ENCODE measurements at places on chromosomes 13 and 19. TPM values are rescaled to one million over a fixed set of nuclear protein-coding genes. Genes with fewer than 3 reads are reported as not detected.

GRCh38 chr13:41694545-41695301 is 237.4 kb downstream of the RGCC start:
- DNase-seq, result peak; percentile 77

DNA sequence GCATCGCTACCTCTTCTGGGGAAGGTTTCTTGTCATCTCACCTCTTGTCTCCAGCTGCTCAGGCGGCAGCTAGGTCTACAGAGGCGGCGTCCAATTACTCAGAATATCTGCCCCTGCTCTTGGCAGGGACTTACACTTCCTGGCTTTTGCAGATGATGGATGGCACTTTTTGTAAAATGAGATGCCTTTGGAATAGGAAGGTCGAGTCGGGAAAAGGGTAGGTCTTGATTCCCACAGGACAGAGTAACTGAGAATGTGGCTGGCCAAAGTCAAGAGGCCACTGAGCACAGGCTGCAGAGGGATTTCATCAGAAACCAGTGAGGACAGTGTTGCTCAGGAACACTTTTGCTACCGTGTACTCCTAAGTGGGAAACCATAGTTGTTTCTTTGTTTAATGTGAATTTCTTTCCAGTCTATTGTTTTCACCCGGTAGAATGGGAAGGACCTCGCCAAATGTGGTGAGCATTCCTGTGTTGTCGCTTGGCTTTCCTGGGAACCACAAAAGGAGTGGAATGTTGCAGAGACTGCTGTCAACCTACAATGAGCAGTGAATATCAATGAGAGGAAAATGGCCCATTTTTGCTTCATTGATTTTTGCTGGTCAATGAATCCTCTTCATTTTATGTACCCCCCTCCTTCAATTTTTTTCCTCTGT is 383.7 kb downstream of the HS6ST3 start:
- DNase-seq, result no peak

ZNF709 gene
- 1.7 TPM for total RNA-seq

MCF2L gene
- 36.5 TPM for total RNA-seq

- DNase-seq, result peak; percentile 42
Measured at GRCh38 chr13:48235341-48236135, 2.5 kb downstream of the ITM2B start.

DNA sequence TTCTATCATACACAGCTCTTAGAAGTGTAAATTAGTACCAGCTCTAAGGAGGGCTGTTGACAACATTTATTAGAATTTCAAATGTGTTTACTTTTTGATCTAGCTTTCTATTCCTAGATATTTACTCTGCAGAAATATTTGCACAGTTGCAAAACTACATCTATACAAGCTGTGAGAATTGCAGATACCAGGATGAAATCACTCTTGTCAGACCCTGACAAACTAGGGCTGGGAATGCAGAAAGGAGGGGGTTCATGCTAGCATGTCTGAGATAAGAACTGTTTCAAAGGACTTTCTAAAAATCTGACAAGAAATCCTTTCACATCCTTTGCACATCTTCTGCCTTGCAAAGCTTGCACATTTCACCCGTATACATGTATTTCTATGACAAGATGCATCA is 11.8 kb upstream of the PABPC3 start:
- DNase-seq, result no peak

DNA sequence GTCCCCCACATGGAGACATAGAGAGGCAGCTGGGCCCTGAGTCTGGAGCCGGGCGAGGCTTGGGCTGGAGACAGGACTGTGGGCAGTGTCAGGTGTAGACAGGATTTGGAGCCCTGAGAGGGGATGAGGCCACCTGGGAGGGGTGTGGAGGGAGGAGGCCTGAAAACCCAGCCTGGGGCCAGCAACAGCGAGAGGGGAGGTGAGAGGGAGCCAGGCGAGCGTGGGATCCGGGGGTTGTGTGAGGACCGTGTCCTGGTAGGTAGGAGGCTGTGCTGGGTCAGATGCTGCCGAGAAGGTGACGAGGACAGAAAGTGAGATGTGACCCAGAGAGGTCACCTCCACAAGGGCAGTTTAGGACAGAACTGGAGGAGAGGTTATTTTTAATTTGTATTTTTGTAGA is 7.4 kb downstream of the MPND start:
- DNase-seq, result no peak

DNA sequence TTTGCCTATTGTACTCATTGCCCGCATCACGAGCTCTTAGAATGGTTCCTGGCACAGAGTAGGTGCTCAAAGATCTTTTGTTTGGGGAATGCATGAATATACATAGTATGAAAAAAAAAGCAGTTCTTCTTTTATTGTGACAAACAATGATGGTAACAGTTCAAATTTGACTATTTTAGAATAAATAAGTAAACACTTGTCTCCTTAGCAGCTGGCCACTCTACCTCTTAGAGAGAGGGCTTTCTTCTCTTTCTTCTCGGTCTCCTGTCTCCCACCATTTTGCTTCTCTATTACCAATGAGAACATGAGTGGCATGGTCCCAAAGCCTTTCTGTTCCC is 639 bp upstream of the SLAIN1 start:
- no peak for DNase-seq

MAP2K7 gene
- 25.9 TPM for total RNA-seq

GRCh38 chr13:37173214-37173613 is 67.8 kb upstream of the CSNK1A1L start:
- no peak for DNase-seq

DIRAS1 gene
- total RNA-seq, result 163 TPM

MISP gene
- not detected for total RNA-seq

SMIM44 gene
- total RNA-seq, result not detected

DNA sequence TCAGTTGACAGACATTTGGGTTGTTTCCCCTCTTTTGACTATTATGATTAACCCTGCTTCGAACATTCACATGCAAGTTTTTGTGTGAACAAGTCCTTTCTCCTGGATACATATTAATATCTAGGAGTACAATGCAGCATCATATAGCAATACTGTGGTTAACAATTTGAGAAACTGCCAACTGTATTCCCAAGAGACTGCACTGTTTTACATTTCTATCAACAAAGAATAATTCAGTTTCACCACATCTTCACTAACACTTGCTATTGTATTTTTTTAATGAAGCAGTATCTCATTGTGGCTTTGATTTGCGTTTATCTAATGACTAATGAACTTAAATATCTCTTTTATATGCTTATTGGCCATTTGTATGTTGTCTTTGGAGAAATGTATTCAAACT is 184.6 kb upstream of the NBEA start:
- no peak for DNase-seq

DNA sequence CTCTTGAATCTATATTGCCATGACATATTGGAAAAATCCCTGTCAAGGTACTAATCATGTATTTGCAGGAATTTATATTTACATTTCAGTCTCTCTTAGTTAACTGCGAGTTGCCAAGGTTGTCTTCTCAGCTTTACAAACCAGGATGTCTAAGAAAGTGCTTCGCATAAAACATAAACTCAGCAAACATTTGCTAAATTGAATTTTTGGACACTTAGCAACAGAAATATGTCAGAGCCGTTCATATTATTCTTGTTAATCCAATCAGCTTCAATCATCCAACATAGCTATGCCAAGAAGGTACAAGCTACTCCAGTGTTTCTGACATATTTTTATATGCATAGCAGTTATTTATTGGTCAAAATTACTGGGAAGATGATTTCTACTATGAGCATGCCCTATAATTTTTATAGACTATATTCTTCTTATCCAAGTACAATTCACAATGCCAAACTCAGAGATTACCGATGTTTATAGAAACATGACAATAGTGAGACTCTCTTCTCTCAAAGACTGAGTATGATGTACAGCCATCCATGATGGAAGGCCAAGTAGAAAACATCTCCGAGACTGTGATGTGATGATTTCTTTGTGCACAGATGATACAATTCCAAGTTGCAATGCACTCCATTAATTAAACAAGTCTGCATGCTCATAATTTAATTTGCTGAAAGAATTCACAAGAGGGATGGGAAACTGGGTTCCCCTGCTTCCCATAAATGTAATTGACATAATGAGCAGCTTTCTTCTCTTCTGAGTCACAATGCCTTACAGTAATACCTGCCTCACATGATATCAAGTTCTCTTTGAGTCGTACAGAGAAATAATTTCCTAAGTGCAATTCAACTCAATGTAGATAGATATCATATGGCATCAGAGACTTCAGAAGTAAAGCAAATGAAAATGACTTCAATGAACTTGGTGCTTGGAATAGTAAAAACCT is 776.3 kb downstream of the EFNB2 start:
- no peak for DNase-seq

EID2B gene
- total RNA-seq, result 5.1 TPM

- no peak for DNase-seq
Measured at GRCh38 chr19:52022193-52022592, 6.0 kb downstream of the ZNF614 start.

- no peak for DNase-seq
Measured at GRCh38 chr19:1554968-1555367, 13.2 kb downstream of the MEX3D start.

- no peak for DNase-seq
Measured at GRCh38 chr13:90008707-90009149, 1338.8 kb upstream of the MIR17HG start.

DNA sequence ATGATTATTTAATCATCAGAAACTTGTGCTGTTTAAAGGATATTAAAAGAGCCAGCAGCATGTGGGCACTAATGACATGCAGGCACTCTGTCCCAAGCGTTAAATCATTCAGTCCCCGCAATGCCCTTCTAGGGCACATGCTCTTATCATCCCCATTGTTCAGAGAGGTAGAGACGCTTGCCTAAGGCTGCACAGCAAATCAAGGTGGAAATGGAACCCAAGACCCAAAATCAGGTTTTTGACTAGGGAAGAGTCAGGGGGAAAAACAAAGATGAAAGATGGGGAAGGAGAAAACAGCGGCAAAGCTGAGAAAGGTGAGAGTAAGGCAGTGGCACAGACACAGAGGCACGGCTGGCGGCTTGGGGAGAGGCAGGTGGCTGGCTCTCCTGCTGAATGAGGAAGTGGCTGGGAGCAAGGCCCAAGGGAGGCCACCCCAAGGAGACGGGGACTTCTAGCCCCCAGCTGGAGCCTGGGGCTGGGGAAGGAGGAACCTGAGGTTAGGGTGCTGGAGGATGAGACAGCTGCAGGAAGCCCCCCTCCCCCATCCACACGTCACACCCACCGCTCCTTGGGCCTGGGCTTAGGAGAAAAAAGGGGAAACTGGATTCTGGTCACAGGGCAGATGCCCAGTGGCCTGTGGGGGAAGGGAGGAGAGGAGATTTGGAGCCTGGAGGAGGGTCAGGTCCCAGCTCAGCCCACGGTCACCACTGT is 1.0 kb upstream of the TYROBP start:
- peak; percentile 79 for DNase-seq

DNA sequence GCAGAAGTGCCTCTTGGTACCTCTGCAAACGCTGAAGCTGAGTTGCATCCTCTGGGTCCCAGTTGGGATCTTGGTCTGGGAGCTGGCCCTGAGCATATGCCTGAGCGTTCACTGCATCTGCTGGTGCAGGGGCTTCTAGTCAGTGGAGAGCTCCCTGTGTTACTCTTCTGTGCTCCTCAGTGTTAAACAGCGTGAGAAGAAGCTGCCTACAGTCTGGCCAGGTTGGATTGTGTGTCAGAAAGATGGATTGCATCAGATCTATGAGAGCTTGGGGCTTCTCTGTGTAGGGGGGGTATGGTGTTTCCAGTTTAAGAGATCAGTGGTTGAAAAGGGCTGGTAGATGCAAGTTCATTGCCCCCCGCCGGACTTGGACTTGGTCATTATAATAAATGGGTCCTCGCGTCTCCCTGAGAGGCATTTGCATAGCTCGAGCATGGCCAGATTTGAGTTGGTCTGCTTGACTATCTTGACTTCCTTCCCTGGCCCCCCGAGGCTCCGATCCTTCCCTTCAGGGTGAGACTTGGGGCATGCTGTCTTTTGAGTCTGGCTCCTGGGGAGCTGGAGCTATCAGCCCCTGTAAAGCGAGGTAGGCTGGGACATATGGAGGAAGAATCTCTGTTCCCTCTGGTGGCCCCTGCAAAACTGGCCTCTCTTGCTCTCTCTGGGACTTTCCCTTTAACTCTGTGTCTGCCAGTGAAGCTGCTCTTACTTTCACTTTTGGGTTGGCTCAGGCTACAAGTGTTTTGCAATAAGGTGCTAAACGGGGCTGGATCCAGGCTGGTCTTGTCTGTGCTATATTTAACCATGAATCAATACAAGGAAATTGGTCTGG is 52.9 kb downstream of the OR10H4 start:
- DNase-seq, result no peak

DNA sequence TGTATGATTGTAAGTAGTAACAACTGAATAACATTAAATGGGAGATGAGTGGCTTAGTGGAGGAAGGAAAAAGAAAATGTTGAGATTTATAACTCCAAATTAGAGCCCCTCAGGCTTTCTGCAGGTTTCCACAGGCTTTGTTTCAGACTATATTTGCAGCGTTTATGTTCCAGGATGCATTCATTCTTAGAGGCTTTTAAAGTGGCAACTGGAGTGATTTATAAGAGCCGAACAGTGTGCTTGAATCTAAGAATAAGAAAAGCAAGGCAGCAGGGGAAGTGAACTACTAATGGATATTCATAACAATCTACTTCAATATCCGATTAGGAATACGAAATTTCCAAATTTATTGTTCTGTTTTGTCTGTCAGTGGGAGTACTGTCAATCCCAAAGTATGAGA is 91.0 kb downstream of the UFM1 start:
- DNase-seq, result no peak

GRCh38 chr13:21435687-21436151 is 23.4 kb downstream of the ZDHHC20 start:
- DNase-seq, result peak; percentile 69

DNA sequence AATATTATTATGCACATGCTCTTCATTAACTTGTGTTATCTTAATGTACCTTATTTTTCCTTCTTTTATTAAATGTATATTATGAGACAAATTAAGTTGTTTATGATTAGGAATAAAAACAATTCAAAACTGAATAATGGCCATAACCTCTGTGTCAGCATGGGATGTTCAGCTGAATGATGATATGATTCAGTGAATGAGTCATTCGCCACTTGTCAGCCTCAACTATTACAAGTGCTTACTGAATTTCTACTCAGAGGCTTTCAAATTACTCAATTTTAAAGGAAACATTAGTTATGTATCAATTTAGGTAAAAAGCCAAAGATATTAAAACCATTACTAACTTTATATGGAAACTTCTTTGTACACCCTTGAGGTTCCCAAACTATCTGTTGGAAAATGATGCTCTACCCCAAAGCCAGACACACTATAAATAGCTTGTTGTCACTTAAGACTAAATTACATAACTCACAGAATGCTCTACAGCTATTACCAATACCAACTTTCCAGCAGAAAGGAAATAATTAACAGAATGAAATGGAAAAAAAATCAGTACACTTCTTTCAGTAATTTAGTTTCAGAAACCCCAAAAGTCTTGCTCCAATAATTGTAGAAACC is 14.4 kb downstream of the LIG4 start:
- no peak for DNase-seq

ZIK1 gene
- total RNA-seq, result 2.7 TPM

GRCh38 chr19:31334849-31335624 is 14.2 kb downstream of the TSHZ3 start:
- no peak for DNase-seq

TEX29 gene
- total RNA-seq, result 0.35 TPM

ZNF534 gene
- 0.27 TPM for total RNA-seq

GRCh38 chr13:43057653-43058317 is 34.4 kb downstream of the DNAJC15 start:
- DNase-seq, result no peak

COMP gene
- total RNA-seq, result 0.30 TPM

- no peak for DNase-seq
Measured at GRCh38 chr13:50200569-50200968, 185.3 kb downstream of the KCNRG start.

ZNF304 gene
- total RNA-seq, result 10.9 TPM
